Hindlimb muscle (tissue), 1 donor: ENCODE measurements at places on chromosomes 3 and 15. TPM values are rescaled to one million over a fixed set of nuclear protein-coding genes. Genes with fewer than 3 reads are reported as not detected.

- DNase-seq, result peak; percentile 29
Observed at GRCh38 chr3:178826435-178827123, 245.0 kb downstream of the ZMAT3 start.

DNA sequence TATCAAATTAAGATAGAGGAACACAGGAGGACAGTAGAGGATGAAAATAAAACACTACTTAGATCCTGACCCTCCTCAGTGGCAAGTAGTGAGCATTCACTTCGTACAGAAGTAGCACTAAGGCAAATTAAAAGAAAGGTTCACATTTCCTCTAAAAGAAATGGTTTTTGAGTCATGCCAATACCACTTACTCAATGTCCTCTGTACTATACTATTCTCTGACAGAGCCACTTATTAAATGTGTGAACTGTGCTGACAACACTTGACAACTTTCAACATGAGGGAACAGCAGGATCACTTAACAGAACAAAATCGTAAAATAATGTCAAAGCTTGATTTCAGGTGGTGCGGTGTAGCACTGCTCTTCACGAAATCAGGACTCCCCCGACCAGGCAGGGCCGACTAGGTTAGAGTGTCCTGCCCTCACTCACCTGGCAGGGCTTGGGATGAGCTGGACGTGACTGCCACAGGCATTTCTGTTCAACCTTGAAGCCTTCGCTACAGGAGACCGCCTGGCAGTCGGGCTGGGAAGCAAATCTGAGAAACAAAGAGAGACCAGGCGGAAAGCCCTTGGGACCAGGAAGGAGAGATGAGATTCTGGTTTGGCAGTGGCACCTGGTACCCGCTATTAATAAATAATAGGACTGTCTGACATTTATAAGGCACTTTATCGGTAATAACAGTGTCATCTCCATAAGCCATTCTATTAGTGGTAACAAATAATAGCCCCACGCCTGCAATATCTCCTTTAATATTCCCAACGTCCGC is 611 bp upstream of the SLC27A2 start:
- DNase-seq, result no peak

GRCh38 chr3:99031778-99032177 is 130.3 kb upstream of the DCBLD2 start:
- DNase-seq, result no peak

DNA sequence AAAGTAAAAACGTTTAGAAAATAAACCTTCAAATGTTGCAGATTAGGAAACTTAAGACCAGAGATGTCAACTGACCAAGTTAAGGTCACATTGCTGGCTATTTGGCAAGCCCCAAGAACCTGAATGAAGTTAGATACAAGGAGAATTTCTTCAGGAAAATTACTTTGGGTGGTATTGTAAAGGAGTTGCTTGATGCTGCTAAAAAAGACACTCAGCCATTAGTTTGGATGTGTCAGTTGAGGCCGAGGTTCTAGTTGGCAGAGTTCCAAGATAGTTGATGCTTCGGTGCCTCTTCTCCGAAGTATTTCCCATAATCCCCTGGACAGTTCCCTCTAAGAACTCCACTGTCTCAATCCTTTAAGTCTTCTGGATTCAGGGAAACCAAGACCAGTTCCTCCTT is 24.3 kb downstream of the SIAH2 start:
- no peak for DNase-seq

DNA sequence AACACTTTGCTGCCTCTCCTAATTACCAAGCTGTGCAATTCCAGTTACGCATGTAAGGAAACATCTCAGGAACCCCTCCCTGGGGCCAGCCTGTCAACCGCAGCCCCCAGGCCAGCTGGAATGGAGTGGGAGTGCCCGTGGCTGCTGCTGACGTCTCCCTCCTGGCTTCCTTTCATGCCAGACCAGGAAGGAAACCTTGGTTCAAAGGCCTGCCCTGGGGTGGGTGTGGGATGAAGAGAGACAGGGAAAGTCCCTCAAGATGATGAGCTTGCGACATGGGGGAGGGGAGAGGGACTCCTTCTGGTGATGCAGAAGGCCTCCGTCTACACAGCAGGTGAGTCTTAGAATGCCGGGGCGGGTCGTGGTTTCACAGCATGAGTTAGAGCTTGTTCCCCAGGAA is 11.4 kb upstream of the CYP11A1 start:
- no peak for DNase-seq

DNA sequence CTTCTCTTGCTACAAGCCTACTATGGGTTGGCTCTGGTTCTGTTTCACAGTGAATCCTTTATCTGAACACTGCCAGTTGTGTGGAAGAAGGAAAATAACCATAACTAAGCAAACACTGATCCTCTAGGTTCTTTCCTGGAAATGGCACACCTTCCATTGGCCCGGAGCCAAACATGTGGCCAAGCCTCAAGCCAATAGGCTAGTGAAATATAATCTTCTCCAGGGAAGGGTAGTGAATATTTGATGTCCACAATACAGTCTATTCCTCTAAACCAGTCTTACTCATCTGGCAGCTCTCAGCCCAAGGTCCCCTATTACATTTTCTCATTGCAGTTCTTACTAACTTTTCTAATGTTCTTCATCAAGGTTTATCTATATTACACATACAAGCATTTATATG is 921.3 kb downstream of the TUSC7 start:
- no peak for DNase-seq

DNA sequence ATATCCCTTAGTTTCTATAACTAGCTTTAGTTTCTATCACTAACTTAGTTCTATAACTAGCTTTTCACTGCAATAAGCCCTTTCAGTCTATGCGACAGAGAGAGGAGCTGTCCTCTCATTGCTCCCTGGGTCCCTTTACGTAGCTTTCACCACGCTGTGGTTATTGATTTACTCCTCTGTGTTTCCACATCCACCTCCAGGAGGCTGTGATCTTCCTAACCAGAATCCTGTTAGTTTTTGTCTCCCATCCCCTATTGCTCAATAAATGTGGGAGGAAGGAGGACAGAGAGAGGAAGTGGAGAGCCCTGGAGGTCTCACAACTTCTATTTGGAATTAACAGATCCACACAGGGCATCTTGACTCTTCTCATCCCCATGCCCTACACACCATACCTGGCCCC is 1036.1 kb downstream of the MCTP2 start:
- no peak for DNase-seq

- no peak for DNase-seq
Observed at GRCh38 chr3:156670077-156670476, 4.3 kb upstream of the TIPARP start.

GRCh38 chr3:15367059-15367458 is 34.7 kb upstream of the SH3BP5 start:
- DNase-seq, result no peak

DNA sequence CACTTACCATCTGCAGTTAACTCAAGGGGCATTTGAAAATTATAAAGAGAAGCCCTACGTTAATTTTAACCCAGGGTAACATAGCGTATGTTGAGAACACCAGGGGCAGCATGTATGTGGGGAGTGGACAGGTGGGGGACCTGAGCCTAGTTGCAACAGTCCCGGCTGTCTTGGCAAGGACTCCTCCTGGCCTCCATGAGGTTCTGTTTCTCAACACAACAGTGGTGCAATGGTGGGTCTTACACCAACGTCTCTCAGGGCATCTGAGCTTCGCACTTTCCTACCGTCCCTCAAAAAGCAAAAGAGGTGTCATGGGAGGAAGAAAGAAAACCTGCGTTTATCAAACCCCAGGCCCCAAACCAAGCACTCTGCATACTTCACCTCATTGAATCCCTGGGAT is 50.6 kb downstream of the MGLL start:
- no peak for DNase-seq

DNA sequence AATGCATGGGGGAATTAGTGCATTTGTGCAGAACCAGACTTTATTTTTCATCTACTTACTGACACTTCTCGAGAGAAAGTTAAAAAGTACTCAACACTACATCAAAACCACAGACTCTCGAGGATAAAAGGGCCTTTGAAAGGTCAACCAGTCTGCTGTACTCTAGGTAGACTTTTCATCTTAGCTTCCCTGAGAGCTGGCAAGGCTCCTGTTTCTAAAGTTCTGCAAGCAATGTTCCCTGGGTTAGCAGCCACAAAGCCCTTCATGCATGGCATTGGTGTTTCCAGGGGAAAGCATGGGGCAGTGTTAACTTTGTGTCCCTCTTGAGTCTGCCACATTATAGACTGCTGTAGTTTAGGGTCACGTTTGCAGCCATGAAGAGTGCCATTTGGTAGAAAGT is 106.4 kb upstream of the PFN2 start:
- DNase-seq, result no peak

GRCh38 chr3:101842935-101843330 is 6.4 kb upstream of the NFKBIZ start:
- no peak for DNase-seq

- no peak for DNase-seq
Observed at GRCh38 chr3:20056725-20057611, 16.7 kb downstream of the KAT2B start.

GRCh38 chr15:60590935-60591495 is 112.1 kb upstream of the ICE2 start:
- no peak for DNase-seq

DNA sequence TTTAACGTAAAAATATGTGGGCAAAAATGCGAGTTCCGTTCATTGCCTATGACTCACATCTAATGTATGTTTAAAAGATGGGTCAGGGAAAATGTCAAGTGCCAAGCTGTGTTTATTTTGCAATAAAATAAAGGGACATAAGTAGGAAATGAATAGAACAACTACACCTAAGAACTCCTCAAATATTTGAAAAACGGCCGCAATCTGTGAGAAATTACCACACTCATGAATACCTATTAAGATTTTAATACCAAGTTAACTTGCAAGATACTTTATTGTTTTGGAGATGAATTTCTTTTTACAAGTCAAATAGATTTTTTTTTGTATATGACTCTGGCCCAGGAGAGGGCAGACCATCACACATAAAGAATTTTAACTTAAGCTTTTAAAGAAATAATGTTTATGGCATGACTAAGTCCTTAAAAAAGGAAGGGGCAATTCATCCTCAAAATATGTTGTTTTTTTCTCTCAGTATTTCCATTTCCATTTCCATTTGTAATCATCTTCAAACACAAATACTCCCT is 152.7 kb downstream of the SUCNR1 start:
- DNase-seq, result peak; percentile 20

GRCh38 chr15:41857316-41857715 is 18.7 kb downstream of the PLA2G4B start:
- DNase-seq, result no peak

DNA sequence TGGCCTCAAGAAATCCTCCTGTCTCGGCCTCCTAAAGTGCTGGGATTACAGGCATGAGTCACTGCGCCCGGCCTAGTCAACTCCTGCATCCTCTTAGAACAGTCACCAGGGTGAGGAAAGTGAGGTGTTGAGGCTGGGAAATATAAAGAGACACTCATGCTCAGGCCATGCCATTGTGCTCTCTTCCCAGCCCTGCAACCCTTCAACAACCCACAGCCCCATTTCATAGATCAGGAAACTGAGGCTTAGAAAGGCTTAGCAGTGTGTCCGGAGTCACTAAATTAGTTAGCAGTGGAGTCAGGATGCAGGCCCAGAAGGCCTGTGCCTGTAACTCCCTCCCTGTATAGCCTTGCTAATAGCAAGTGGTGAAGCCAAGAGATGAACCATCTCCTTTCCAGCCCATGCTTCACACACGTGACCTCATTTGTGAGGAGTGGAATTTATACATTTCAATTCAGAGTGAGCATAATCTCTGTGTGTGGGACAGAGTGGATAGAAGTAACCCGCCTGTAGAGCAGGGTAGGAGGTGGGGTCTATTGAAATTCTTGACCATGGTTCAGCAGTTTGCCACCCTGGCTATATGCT is 51.7 kb upstream of the USP3 start:
- no peak for DNase-seq

- DNase-seq, result no peak
Observed at GRCh38 chr3:178434206-178434805, 101.9 kb upstream of the KCNMB2 start.

REC114 gene
- polyA plus RNA-seq, result 0.23 TPM

CILP gene
- 20.6 TPM for polyA plus RNA-seq

CLRN1 gene
- 0.19 TPM for polyA plus RNA-seq

PIGBOS1 gene
- polyA plus RNA-seq, result 14.4 TPM

PCLAF gene
- polyA plus RNA-seq, result 25.9 TPM

TMC3 gene
- polyA plus RNA-seq, result 0.08 TPM

AADACL2 gene
- polyA plus RNA-seq, result 0.31 TPM

GOLGA6L10 gene
- 1.3 TPM for polyA plus RNA-seq

TLE3 gene
- polyA plus RNA-seq, result 32.5 TPM

CTXN2 gene
- polyA plus RNA-seq, result not detected
